ENCODE measurements at places on chromosomes 13 and 19.

GRCh38 chr19:21580101-21580500 is 74.7 kb downstream of the ZNF429 start:
- no peak for DNase-seq

DNA sequence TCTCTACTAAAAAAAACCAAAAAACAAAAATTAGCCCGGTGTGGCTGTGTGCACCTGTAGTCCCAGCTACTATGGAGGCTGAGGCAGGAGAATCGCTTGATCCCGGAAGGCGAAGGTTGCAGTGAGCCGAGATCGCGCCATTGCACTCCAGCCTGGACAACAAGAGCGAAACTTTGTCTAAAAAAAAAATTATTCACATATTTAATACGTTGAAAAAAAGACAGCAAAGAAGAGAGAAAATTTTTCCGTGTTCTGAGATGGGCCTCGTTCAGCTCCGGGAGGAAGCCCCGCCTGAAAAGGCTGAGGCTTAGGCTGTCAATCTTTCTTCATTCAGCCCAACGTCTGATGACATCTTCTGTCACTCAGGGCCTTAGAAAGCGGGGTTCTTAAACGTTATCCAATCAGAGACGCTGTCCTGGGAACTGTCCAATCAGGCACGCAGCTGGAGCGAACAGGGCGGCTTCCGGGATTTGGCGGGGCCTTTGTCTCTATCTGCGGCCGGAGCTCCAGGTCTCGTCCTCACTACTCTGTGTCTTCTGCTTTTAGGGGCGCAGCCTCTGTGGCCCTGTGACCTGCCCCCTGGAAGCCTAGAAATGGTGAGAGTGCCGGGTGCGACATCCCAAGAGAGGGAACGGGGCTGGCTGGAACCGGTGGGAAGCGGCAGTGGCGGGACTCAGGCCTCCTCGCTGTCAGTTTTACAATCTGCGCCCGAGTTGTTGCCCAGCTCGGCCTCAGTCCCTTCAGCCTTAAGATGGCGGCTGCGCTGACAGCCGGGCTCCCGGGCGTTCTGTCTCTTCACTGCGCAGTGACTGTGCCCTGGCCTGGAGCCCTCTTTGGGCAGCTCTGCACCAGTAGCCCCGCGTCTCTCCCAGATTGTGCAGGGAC is at the start of gene ZNF726:
Gene ZNF726, plus strand, starts transcription at position 485 of the 885 bp plus-strand sequence. Its CDS starts 109 bp downstream, at position 594.
- peak; percentile 98 for DNase-seq

GRCh38 chr13:46578590-46578975 is 25.6 kb downstream of the LRCH1 start:
- DNase-seq, result no peak

DNA sequence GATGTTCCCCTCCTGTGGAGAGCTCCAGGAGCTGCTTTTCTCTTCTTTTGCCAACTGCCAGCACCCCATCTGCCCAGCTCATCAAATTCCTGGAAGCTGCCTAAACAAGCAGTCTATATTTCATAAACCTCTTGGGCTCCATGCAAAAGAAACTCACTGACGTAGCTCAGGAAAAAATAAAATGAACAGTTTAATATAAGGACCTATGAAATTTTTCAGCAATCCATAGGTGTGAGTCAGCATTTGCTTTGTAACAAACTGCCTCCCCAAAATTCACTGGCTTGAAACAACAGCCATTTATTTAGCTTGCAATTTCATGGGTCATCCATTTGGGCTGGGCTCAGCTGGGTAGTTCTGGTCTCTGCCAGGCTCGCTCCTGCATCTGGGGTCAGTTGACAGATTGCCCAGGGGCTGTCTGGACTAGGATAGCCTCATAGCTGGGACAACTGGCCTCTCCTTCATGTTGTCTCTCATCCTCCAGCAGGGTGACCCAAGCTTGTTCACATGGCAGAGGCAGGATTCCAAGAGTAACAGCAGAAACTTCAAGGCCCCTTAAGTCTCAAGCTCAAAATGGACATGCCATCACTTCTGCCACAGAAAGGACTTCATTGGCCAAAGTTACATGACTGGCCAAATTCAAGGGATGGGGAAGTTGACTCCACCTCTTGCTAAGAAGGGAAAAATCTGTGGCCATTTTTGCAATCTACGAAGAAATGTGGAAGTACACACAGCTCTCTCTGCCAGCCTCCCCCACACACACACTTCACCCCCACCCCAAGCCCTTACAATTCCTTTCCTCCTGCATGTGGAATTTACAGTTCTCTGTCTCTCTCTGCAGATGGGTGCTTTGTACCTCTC is 7.9 kb upstream of the PVR start:
- DNase-seq, result no peak

DNA sequence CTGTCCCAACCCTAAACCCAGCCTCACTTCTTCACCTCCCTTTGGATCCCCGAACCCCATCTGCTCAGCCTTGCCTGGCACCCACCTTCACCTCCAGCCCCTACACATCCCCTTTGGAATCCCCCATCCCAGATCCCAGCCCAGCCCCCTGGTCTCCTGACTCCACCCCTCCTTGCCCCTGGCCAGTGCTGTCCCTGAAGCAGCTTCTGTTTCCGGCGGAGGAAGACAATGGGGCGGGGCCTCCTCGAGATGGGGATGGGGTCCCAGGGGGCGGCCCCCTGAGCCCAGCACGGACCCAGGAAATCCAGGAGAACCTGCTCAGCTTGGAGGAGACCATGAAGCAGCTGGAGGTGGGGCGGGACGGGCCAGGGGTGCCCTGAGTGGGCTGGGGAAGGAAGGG is 22.0 kb downstream of the ERFL start:
- DNase-seq, result no peak

DNA sequence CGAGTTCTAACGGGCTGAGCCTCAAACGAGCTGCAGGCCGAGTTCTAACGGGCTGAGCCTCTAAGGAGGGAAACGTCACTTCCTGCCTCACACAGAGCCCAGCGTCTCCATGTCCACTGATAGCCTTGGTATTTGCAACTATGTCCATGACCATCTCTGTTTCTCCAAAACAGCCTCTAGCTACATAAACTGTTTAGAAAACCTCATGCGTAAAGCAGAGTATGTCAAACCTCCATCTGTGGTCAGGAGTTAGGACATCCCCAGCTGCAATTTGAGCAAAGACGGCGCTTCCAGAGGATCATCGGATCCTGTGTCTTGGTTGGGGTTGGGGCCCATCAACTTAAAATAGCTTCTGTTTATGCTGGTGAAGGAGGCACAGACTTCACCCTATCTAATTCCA is 20.8 kb downstream of the RASA3 start:
- DNase-seq, result peak; percentile 36

DNA sequence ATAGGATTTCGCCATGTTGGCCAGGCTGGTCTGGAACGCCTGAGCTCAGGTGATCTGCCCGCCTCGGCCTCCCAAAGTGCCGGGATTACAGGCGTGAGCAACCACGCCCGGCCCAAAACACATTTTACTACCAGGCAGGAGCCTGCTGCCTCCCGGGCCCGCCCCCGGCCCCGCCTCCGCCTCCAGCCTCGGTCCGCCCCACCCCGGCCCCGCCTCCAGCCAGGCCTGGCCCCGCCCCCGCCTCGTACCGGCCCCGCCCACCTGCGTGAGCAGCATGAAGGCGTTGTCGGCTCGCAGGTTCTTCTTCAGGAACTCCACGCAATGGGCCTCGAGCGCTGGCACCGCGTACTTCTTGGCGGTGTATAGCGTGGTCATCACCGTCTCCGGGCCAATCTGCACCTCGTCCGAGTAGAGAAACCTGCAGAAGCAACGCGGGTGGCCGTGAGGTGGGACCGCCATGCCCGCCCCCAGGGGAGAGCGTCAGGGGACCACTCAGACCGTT is 22.7 kb downstream of the BTBD2 start:
- DNase-seq, result peak; percentile 53

GRCh38 chr19:3987619-3988371 is 2.5 kb upstream of the EEF2 start:
- DNase-seq, result peak; percentile 95

- no peak for DNase-seq
These were observed 47.8 kb upstream of the C13orf46 start for GRCh38 chr13:114021464-114022308.

DNA sequence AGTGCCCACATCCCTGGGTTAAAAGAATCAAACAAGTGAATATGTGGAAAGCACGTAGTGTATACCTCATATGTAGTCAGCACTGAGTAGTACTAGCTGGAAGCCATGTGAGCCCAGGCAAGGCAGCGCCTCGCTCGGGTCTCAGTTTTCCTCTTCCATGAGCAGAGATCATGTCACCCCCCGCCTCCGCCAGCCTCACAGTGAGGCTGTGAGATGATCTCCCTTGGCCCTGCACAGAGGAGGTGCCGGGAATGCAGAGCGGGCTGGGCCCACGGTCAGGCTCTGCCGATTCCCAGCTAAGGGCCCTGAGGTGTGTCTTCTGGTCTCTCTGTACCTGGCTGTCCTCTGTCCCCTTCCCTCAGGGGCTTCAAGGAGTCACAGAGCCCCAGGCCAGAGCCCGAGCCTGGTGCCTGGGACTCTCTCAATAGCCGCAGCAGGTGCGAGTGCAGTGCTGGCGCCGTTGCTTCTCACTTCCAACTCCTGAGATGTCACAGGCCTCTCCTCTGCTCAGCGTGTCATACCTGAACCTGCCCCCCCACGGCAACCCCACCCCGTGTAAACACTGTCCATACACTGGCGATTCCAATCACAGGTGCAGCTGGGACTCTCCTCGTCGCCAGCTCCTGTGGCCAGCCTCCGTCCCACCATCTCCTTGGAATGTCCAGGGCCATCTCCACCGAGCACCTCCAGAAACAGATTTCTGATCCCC is 26.9 kb downstream of the DPF1 start:
- DNase-seq, result no peak

All from NAMALWA (cell line).